ENCODE measurements at places on chromosomes 3 and 15. TPM values are rescaled to one million over a fixed set of nuclear protein-coding genes. Genes with fewer than 3 reads are reported as not detected.
A peak's percentile ranks its signal among the peaks of the same experiment; 100 is the strongest.

DNA sequence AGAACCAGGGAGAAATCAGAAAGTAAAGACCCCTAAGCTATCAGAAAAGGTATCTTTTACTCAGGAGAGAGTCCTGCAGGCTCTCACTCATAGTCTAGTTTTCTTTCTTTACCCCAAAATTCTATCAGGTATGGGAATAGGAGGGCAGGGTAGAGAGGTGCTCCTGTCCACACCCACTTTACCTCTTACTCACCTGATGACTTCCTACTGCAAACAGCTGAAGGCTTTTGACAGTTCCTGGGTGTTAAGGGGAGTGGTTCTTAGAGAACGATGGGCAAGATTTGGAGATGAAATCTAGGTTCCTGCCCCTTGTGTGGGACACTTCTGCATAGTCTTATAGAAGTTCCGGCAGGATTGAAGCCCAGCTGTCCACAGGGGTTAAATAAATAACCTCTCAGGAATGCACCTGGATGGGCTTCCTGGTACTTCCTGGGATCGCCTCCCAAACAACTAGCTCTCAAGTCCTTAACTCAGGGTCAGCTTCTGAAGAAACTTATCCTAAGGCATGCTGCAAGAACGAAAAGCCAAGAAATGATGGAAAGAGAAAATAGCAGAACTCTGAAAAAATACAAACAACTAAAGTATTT lies 10.8 kb upstream of the TNFAIP8L3 start:
- DNase-seq: no peak

- no peak for DNase-seq
These were observed 32.7 kb upstream of the LAMP3 start for GRCh38 chr3:183195266-183195665.

Gene CACNA1D
- total RNA-seq: not detected

GRCh38 chr3:13871791-13872190 lies 8.1 kb downstream of the WNT7A start:
- DNase-seq: no peak

GRCh38 chr15:88624971-88625490 lies 3.9 kb downstream of the AEN start:
- no peak for DNase-seq

GRCh38 chr15:64599716-64600115 lies 139.3 kb downstream of the ZNF609 start:
- DNase-seq: peak; percentile 77

DNA sequence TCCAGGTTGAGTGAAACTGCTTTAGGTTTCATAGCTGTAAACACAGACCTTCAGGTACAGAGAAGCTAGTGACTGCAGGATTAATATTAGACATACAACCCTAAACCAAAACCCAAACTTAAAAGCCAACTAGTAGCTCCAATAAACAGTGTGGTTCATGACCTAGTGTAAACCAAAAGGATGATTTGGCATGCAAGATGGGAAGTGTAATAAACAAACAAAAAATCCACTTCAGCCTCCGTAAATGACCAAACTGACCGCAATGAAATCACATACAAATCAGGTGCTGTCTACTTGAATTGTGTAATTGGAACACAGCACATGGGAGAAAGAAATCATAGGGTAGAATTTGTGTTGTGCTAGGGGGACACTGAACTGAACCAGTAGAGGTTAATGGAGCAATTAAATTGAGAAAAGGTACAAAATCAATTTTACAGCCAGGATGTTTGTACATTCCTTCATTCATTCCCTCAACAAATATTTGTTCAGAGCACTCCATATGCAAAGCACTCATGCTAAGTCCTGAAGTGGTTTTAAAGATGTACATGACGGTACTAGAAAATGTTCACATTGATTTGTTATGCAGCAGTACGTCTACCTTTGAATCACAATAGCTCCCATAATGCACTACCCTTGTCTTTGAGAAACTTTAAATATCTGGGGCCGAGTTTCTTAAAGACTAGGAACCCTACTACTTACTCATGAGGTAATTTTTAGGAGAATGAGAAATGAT lies 21.4 kb upstream of the CHST2 start:
- peak; percentile 55 for DNase-seq

DNA sequence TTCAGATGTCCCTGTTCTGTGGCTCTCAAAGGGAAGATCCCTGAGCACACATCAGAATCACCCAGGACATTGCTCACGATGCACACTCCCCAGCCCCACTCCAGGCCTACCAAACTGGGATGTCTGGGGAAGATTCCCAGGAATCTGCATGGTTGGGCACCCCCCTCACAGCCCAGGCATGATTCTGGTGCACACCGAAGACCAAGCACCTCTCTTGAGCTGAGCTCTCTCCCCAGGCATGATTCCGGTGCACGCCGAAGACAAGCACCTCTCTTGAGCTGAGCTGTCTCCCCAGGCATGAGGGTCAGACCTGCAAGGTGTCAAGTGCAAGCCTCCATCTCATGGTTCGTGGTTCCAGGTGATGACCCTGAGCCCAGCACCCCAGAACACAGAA lies 112.2 kb upstream of the MEF2A start:
- no peak for DNase-seq

DNA sequence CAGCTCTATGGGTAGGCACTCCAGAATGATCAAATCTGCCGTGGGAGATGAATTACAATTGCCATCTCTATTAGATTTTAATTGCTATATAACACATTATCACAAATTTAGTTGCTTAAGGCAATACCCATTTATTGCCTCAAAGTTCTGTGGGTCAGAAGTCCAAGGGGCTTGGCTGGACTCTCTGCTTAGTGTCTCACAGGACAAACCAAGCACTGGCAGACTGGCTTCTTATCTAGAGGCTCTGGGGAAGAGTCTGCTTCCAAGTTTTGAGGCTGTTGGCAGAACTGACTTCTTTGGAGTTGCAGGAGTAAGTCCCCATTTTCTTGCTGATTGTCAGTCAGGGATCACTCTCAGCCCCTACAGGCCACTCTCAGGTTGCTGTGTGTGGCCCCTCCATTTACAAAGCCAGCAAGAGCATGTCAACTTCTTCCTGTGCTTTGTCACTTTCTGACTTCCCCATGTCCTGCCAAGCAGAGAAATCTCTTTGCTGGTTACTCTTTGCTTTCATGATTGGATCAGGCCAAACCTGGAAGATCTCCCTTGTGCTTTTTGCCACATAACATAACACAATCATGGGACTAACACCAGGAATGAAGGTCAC lies 93.5 kb upstream of the PRICKLE2 start:
- DNase-seq: no peak

Data from M059J (cell line).